ENCODE measurements at places on chromosomes 5 and 9. TPM values are rescaled to one million over a fixed set of nuclear protein-coding genes. Genes with fewer than 3 reads are reported as not detected.

The SPATA31D4 gene
- total RNA-seq: not detected

The ALDH7A1 gene
- total RNA-seq: 98.6 TPM

The BHMT gene
- total RNA-seq: not detected

The CFAP157 gene
- total RNA-seq: not detected

The SPINK7 gene
- total RNA-seq: not detected

GRCh38 chr5:73095564-73096238 lies 24.7 kb upstream of the TMEM171 start:
- DNase-seq: no peak

GRCh38 chr5:88657136-88657535 lies 225.8 kb downstream of the MEF2C start:
- DNase-seq: no peak

DNA sequence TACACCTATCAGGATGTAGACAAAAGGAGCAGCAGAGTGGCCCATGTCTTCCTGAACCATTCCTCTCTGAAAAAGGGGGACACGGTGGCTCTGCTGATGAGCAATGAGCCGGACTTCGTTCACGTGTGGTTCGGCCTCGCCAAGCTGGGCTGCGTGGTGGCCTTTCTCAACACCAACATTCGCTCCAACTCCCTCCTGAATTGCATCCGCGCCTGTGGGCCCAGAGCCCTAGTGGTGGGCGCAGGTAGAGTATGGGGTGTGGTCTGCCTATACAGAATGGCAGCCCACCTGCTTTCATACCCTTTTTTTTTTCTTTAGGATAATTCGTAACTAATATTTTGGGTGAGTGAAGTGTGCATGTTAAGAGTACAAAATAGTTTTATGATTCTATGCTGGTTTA lies 1.1 kb downstream of the SLC27A6 start:
- no peak for DNase-seq

DNA sequence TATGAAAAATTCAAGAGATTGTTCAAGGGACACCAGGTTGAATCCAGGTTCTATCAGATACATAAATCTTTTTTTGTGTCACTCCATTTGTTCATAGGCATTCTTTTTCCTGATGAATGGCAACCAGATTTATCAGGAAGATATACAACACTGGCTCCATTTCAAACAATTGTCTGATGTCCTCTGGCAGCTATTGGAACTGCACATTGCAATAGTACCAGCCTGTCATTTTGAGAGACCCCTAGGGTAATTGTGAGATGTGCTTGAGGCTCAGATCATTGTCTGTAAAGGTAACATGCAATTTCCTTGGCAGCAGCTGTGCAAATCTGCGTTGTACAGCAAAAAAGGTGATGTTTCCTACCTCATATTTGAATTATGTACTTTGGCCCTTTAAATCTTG lies 25.9 kb downstream of the KCTD16 start:
- DNase-seq: no peak

GRCh38 chr5:171318026-171318425 lies 9.0 kb downstream of the TLX3 start:
- no peak for DNase-seq

- no peak for DNase-seq
These were observed 440.4 kb downstream of the CDH18 start for GRCh38 chr5:19547640-19548039.

- DNase-seq: peak; percentile 66
These were observed 168.8 kb downstream of the RAPGEF6 start for GRCh38 chr5:131466171-131466766.

GRCh38 chr5:7872517-7873130 lies 3.7 kb downstream of the MTRR start:
- DNase-seq: no peak

GRCh38 chr5:179577286-179577960 lies 27.1 kb downstream of the RUFY1 start:
- DNase-seq: no peak

DNA sequence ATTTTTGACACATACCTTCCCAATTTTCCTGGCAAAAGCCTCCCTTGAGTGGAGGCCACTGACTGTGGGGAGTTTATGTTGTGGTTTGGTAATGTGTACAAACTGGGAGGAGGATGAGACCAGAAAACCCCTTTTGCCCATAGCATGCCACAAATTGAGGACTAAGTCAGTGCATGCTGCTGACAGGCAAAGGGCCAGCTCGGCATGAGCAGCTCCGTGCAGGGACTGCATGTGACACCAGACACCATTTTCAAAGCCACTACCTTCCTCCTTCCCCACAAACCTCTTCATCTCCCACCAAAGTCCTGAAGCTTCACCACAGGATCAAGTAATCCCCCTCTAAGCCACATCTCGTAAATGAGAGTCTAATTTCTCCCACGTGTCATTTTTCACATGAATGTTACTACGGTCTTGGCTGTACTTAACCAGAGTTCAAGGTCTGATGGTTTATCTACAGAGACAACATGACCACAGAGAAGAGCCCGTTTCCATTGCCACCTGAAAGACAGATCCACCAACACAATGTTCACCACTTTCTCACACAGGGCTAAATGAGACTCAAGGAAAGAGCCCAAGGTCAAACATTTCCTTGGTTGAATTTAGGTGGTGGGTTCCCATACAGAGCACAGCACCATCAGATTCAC lies 106.5 kb downstream of the NFIB start:
- DNase-seq: no peak

- DNase-seq: peak; percentile 69
These were observed 54.4 kb downstream of the GNAQ start for GRCh38 chr9:77977210-77977611.

GRCh38 chr5:171405615-171406014 lies 13.8 kb upstream of the FGF18 start:
- DNase-seq: peak; percentile 36

GRCh38 chr5:102537011-102537410 lies 38.2 kb upstream of the SLCO6A1 start:
- DNase-seq: no peak

- no peak for DNase-seq
These were observed 23.0 kb upstream of the PPARGC1B start for GRCh38 chr5:149707097-149707496.

GRCh38 chr5:1106385-1107166 lies 5.3 kb downstream of the SLC12A7 start:
- no peak for DNase-seq

DNA sequence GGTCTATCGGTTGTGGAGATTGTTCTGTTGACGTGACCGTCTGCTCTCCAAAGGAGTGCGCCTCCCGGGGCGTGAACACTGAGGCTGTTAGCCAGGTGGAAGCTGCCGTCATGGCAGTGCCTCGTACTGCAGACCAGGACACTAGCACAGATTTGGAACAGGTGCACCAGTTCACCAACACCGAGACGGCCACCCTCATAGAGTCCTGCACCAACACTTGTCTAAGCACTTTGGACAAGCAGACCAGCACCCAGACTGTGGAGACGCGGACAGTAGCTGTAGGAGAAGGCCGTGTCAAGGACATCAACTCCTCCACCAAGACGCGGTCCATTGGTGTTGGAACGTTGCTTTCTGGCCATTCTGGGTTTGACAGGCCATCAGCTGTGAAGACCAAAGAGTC lies 128.9 kb upstream of the DMRT1 start:
- no peak for DNase-seq

GRCh38 chr5:180112181-180112861 lies 40.8 kb upstream of the RNF130 start:
- DNase-seq: no peak

DNA sequence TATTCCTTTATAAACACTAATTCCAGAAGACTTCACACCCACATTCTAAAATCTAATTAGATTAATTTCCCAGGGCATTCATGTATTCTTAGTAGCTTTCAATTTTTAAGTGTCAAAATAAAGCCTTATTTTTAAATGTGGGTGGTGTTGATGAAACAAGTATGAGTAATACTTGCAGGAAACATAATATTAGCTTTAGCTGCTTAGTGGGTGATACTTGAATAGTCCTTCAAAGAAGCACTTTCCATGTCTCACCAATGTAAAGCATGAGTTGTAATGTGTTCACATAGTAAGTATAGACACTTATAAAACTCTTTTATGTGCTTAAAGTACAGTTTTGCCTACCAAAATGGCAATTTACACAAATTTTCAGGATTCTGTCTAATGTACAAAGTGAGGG lies 6.9 kb downstream of the FNBP1 start:
- DNase-seq: peak; percentile 21

- DNase-seq: no peak
These were observed 1040.4 kb upstream of the WWC1 start for GRCh38 chr5:167250996-167251395.
